ENCODE measurements at places on chromosomes 4 and X.

- peak; percentile 42 for DNase-seq
Measured at GRCh38 chrX:152904151-152905080, 6.5 kb downstream of the ZNF185 start.

DNA sequence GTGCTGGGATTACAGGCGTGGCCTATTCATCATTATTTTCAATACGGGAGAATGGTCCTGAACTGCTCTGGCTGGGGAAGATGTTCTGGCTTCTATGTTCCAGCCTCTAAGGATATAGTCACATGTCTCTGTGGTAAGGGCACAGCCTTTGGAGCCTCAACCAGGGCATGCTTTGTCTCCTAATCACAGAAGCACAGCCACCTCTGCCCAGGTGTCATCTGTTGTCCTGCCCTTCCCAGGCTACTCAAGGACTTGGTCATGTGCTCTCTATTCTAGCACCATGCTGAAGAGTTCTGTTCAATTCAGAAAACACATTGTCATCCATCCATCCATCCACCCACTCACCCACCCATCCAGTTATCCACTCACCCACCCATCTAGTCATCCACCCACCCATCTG is 29.5 kb downstream of the ASMTL start:
- DNase-seq = no peak

- no peak for DNase-seq
Measured at GRCh38 chr4:154368060-154368459, 123.5 kb downstream of the DCHS2 start.

DNA sequence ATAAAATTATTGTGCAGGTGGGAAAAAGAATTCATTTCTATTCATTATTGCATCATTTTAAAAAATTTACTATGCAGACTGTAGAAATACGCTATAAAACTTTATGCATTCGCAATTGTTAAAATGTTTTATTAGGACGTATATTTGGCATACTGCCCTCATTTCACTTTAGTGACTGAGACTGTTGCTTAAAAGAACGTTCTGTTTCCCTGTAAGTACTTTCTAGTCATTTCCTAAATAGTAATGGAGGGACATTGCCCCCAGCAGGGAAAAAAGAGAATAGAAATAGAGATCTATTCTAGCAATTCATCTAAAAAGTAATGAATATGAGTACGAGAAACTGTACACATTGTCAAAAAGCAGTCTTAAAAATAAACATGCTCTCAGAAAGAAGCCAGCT is 1295.8 kb upstream of the TENM3 start:
- no peak for DNase-seq

GRCh38 chrX:153689654-153690465 is 2.1 kb downstream of the SLC6A8 start:
- no peak for DNase-seq

DNA sequence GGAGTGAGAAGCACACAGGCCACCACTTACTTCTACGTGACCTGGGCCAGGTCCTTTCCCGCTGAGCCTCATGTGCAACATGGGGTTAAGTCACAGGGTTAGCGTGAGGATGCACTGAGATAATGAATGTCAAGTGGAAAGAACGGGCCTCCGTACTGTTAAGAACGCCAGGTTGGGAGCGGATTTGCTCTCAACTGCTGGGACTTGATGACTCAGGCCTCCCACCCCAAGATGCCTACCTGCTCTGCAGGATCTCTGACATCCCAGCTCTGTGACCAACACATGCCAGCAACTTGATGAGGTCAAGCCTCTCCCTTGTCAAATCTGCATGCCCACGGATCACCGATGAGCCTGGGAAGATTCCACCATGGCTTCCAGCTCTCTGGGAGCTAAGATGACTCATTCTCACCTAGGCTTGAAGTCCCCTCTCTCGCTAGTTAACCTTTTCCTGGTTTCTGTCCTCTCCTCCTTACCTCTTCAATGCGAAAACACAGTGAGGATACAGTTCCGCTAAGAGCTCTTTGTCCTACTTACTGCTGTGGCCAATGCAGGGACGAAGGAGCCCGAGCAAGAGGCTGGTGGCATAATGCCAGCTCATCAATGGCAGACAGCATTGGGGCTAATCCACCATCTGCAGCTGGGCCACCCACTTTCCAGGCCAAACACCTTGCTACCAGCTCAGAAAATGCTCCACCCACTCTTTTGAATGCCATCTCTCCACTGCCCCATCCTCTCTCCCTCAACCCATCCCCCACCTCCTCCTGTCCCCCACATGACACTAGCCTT is 67.6 kb downstream of the PJA1 start:
- DNase-seq = no peak

DNA sequence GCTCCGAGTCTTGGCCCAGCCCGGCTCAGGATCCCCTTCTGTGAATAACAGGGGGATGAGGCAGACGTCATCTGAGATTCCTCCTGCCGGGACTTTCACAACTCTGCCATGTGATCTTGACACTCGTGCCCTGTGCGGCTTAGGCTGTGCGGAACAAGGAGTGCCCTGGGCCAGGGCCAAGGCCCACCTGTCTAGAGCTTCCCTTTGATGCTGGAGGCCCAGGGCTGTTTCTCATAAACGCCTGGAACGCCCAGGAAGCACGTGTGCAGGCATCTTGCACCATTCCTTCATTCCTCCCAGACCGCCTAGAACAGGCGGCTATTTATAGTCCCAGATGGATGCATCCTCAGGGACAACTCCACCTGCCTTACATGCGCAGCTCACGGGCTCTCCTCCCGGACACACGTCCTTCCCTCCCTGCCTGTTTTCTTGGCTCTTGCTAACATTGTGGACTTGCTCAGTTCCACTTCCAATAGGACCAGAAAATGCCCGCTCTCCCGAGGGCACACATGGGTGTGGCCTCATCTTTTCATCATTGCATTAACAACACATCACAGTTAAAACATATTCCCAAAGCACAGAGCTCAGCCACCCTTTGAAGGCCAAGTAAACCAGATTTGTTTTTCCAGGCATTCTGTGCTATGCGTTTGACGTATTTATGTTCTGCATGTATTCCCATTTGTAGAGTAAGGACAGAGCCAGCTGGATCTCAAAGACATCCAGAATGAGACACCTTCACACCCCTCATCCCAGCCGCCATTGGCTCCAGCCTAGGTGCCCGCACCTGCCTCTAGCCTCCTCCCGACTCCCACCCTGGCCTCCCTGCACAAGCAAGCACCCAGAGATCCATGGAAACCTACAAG is 57.2 kb downstream of the ABLIM2 start:
- DNase-seq = no peak

GRCh38 chr4:113675731-113676697 is 85.5 kb downstream of the CAMK2D start:
- DNase-seq = no peak

DNA sequence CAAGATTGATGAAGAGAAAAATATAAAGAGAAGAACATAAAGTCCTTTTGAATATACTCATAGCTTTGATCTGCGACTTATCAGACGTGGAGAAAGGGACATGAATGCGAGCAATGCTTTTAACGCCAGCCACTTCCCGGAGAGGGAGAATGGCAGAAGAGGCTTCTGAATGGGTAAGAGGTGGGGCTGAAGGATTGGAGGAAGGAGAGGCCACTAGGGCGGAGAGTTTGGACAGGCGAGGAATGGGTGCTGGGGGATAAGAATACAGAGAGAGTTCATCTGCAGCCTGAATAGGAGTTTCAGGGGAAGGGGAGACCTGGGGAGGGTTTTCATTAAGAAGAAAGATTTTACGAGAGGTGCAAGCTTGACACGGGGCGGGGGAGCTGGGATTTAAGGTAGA is 2534.9 kb downstream of the PCDH7 start:
- no peak for DNase-seq

All from anterior cingulate cortex (tissue), 58 donors.